Central memory CD8-positive, alpha-beta T cell (primary cell): ENCODE measurements at places on chromosomes 2 and 18.

GRCh38 chr2:89848763-89849368, 1157.4 kb downstream of the RPIA start:
- no peak for DNase-seq

DNA sequence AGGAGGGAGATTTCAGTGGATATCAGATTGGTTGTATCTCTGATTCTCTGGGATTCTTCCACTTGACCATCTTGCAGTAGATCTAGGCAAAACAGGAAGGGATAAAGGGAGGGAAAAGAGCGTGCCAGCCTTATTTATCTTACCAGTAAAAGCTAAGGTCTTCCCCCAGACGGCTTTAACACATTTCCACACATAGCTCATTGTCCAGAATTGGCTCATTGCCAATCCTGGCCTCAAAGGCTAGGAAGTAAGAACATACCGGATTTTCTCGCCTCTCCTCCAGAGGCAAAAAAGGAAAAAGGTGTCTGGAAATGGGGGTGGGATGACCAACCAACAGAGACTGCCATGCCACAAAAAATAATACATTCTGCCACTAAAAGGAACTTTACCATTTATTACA, 411.6 kb upstream of the NRP2 start:
- DNase-seq = no peak

- DNase-seq = no peak
Observed at GRCh38 chr2:148860037-148860436, 15.0 kb upstream of the KIF5C start.

GRCh38 chr2:159933727-159934049, 128.7 kb downstream of the PLA2R1 start:
- DNase-seq = no peak

DNA sequence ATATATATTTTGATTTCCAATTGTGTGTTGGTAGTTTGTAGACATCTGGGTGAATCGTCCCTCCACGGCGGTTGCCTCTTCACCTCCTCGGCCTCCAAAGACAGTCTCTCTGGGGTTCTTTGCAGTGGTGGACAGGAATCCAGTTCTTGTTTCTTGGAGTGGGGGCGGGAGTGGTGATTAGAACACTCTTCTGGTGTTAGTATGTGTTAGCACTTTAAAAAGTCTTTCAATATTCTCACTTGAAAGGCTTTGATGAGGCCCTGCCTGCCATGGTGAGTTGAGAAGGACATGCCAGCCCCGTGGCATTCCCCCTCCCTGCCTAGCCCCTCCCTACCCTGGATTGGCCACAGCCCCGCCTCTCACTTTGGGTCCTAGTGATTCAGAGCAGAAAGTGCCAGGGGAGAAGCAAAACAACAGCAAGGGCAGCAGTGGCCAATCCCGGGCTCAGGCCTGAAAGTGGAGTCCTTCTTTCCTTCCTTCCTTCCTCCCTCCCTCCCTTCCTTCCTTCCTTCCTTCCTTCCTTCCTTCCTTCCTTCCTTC, 316.8 kb upstream of the HS6ST1 start:
- DNase-seq = no peak

GRCh38 chr2:154587739-154588138, 110.8 kb upstream of the KCNJ3 start:
- no peak for DNase-seq

GRCh38 chr2:171081649-171082111, 79.0 kb downstream of the TLK1 start:
- DNase-seq = no peak

DNA sequence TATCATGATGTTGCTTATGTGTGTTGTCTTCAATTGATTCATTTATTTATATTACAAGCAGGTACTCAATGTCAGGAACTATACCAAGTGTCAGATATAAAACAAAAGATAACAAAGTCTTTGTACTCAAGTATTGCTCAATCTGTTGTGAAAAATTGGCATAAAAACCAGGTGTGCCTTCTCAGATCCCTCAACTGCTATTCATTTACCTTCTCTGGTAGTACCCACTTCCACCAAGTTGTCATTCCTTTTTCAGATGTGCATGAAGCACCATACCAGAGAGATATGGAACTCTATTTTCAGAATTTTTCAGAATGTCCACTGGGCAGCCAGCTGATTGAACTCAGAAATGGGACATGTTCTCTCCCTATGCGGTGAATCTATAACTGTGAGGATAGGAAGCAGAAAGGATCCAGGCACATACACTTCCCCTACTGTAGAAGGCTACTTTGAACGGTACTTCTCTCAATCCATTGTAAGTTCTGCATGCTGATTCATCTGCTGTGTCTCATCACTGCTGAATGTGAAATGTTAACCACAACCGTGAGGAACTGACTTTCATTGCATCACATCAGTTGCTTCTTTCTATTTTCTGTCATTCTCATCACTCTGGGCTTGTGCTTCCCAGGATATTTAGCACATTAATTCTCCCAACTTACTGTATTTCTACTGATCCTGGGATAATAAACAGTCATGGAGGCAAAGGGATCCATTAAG, 1621.3 kb downstream of the SUCLG1 start:
- DNase-seq = no peak
